AG09319 (cell line): ENCODE measurements at places on chromosomes 3 and 15.
A peak's percentile ranks its signal among the peaks of the same experiment; 100 is the strongest.

GRCh38 chr3:101962055-101962454, 112.7 kb downstream of the NFKBIZ start:
- DNase-seq, result no peak

DNA sequence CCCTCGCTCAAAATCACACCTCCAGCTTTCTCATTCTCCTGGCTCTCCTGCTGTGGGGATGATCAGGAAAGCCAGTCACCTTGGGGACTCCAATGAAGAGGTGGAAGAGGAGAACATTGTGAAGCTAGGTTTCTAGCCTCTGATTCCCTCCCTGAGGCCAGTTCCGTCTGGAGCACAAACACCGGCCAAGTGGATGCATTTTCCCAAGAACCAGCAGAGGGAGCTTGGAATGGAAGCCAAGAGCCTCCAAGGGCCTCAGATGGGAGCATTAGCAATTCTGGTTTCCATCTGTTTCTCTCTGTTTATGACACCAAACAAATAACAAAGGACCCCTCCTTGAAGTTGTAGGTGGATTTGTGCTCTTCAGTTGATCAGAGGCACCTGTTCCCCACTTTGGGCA, 40.6 kb upstream of the NMNAT3 start:
- peak; percentile 8 for DNase-seq

- no peak for DNase-seq
These were observed 37.5 kb downstream of the SEMA5B start for GRCh38 chr3:122989856-122990575.

GRCh38 chr3:71641674-71642073, 58.1 kb upstream of the FOXP1 start:
- no peak for DNase-seq

GRCh38 chr15:58501636-58502188, 69.9 kb downstream of the LIPC start:
- no peak for DNase-seq
